ENCODE measurements at places on chromosomes 3 and 15.

GRCh38 chr3:116299646-116300081 is 145.6 kb downstream of the LSAMP start:
- DNase-seq = no peak

DNA sequence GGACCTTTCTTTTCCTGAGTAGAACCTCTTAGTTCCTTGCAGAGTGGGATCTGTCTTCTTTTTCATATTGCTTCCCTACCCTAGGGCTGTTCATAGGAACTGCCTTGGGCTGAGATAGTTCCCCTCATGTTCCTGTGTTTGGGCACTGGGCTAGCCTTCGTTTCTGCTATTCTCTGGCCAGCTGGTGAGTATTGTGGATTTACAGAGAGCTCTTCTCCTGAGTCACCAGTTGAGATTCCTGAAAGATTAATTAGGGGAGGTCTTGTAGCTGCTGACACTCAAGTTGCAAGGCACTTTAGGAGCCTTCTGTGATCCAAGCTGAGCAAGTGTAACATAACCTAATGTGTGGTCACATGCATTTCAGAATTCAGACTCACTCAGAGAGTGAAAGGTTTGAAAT is 30.7 kb downstream of the CHD2 start:
- no peak for DNase-seq

- no peak for DNase-seq
Observed at GRCh38 chr15:44568338-44568737, 31.4 kb downstream of the EIF3J start.

DNA sequence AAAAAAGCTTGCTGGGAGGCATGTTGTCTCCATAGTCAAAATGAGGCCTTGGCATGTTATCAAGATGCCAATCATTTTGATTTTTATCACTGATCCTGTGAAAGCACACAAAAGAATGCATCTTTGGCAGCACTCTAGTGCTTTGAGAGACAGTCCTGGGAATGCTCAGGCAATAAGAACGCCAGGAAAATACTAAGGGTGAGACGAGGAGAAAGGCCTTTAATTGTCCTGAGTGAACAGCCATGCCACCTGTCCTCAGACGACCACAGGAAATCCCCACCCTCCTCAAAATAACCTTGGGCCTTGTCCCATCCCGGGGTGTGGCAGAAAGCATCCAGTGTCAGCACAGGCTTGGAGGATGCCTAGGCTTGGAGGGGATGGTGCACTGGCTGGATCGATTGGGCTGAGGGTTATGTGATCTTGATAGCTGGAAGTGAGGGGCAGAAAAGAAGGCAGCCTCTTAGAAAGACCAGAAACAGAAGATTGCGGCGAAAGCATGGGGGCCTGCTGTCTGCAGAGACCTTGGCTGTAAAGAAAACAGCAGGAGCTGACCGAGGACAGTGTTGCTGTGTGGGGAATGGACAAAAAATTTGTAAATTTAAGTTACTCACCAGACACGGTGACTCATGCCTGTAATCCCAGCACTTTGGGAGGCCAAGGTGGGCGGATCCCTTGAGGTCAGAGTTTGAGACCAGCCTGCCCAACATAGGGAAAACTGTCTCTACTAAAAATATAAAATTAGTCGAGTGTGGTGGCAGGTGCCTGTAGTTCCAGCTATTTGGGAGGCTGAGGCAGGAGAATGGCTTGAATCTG is 7.3 kb downstream of the TMEM158 start:
- DNase-seq = no peak

- no peak for DNase-seq
Observed at GRCh38 chr3:188194332-188194731, 40.4 kb downstream of the LPP start.

DNA sequence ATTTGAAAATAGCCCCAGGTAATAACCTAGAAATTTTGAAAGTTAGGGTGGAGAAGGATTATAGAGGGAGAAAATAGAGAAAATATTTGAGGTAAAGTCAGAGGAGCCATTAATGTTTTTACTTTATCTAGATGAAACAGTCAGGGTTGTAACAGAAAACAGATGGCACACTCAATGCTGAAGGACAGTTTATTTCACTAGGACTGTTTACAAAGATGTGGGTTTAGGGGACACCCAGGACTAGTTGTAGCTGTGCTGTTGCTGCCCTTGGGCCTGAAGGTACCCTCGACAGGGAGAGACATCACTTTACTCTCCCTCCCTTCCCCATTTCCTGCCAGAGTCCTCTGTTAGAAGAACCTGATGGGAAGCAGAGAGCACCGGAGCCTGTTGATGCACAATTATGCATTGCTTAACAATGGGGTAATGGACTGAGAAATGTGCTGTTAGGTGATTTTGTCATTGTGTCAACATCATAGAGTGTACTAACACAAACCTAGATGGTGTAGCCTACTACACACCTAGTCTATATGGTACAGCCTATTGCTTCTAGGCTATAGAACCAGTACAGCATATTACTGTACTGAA is 103.8 kb downstream of the GALK2 start:
- no peak for DNase-seq
